ENCODE measurements at places on chromosomes 12 and 14.

DNA sequence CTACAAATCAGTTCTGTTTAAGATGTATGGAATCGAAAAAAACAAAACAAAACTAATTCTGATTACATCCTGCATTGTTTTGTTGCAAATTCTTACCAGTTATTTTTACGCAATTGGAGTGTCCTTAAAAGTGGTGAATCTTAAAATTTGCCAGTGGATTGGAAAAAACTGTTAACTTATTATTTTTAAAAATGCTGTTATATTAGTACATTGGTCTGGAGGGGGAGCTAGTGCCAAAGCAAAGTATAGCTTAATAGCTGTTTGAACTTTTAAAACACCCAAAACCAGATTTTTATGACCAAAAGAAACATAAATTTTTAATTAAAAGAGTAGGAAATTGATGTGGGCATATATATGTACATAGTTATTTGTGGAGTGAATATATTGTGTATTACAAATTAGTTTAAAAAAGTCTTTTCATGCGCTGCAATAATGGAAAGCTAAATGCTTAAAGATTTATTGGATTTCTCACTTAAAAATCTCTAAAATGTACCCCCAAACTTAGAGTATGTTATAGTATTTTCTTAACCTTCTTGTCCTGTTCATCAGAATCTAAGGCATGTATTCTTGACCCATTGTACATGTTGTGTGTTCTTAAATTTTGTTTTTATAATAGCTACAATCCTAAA lies 2.5 kb downstream of the FUT8 start:
- DNase-seq = peak; percentile 49

GRCh38 chr12:1692895-1693610 lies 2.2 kb downstream of the ADIPOR2 start:
- DNase-seq = peak; percentile 80

DNA sequence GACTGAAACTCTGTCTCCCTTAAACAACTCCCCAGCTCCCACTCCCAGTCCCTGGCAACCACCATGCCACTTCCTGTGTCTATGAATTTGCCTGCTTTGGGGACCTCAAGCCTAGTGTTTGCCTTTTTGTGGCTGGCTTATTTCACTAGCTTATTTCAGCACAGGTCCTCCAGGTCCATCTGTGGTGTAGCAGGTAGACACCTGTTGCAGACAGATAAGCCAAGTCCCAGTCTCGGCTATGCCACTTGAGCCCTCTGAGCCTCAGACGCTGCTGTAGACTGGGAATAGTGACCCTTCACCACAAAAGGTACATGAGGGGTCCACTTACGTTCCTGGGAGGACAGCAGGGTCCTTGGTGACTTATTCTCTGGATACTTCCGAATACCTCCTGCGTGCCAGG lies 24.4 kb upstream of the KLC1 start:
- DNase-seq = no peak

DNA sequence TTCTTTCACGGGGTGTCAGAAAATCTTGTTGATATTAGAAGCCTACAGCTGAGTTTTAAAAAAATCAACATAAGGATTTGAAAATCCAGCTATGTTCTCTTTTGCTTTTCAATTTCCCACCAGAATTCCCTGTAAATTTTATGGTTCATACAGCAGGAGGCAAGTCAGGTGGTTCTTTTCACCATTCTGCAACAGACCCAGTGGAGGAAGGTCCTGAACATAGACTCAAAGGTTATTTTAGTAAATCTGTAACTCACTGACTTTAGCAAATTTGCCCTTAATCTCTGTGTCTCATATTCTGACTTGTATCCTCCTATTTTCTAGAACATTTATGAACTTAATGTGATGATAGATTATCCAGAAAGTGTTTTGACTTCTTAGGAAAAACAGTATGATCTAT lies 235.4 kb upstream of the E2F7 start:
- DNase-seq = no peak

DNA sequence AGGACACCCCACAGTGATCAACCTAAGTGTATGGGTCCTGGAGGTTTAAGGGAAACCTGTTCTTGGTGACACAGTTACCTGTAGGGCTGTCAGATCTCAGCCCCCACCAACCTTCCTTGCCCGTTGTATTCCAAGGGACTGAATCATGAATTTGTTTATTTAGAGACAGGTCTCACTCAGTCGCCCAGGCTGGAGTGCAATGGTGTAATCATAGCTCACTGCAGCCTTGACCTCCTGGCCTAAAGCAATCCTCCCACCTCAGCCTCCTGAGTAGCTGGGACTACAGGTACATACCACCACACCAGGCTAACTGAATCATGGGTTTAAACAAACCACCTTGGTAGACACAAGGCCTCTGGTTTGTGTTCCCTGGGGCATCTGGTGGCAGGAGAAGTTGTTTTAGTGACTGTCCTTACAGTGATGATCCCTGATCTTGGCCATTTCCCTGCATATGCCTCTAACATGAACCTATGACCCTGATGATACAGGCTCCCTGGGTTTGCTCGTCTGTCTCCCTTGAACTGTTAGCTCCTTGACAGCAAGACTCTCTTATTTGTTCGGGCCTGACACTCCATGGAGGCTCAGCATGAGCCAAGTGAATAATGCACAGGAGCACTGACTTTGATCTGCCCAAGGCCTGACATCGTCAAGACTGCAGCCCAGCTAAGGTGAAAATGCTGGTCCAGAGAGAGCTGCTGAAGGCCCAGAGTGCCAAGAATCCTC lies 47.9 kb downstream of the PITPNM2 start:
- no peak for DNase-seq

- DNase-seq = peak; percentile 50
Measured at GRCh38 chr12:6635856-6636531, at the start of gene LPAR5. LPAR5 (minus strand) TSS chr12:6635959; CDS start chr12:6621248, 14,711 bp downstream.

- no peak for DNase-seq
Measured at GRCh38 chr14:52950410-52950897, 396 bp downstream of the FERMT2 start.

- DNase-seq = no peak
Measured at GRCh38 chr12:2904260-2904659, 13.6 kb downstream of the TULP3 start.

GRCh38 chr12:83121897-83122622 lies 435.4 kb downstream of the TMTC2 start:
- DNase-seq = no peak

GRCh38 chr12:113466454-113467141 lies 5.1 kb downstream of the LHX5 start:
- DNase-seq = no peak

- DNase-seq = no peak
Measured at GRCh38 chr14:72783741-72784140, 110.2 kb downstream of the DPF3 start.

DNA sequence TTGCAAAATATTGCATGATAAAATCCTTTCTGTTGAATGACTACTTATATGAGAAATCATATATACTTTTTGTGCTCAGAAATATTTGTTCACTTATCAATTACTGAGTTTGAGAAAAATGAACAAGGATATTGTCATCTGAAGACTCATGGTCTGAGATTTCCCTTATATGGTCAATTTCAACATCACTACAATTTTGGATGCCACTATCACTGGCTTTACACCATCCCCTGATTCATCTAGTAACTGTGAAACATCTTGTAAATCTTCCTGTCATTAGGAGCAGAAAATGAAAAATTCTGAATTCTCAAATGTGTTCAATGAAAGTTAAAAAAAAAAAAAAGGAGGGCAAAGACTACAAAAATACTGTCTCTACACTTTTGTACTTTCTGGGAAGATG lies 21.8 kb upstream of the GXYLT1 start:
- no peak for DNase-seq

- no peak for DNase-seq
Measured at GRCh38 chr12:94762259-94762942, 112.0 kb upstream of the TMCC3 start.

DNA sequence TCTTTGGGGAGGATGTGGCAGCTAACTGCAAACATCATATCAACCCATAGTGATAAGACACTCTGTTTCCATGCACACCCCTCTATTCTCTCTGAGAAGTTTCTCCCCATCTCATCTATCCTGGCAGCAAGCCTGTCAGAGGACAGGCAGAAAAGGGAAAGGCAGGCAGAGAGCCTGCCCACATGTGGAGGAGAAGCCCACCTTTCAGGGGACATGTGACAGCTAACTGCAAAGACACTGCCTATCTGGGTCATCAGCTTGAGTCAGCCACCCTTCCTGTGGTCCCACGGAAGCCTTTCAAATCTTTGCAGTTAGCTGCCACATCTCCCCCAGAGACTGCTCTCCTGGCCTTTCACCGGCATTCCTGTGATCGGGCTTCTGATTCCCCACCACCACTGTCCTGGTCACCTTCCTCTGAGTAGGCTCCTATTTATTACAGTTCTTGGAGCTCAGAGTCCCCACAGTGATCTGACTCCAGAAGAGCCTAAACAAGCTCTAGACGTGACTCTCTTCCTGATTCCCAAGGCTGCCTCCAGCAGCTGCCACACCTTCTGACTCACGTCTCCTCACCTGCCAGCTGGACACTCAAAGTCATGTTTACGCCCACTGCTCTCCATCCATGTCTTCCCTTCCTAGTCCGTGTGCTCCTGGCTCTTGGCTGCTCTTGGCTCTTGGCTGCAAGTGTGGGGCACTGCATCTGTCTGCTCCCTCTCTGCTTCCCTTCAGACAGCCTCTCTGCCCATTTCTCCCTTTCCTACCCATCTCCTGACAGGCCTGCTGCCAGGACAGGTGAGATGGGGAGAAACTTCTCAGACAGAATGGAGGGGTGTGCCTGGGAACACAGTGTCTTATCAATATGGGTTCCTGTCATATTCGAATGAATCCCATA lies 7.5 kb upstream of the KRT1 start:
- no peak for DNase-seq

GRCh38 chr12:128930606-128931005 lies 77.3 kb downstream of the GLT1D1 start:
- DNase-seq = no peak

DNA sequence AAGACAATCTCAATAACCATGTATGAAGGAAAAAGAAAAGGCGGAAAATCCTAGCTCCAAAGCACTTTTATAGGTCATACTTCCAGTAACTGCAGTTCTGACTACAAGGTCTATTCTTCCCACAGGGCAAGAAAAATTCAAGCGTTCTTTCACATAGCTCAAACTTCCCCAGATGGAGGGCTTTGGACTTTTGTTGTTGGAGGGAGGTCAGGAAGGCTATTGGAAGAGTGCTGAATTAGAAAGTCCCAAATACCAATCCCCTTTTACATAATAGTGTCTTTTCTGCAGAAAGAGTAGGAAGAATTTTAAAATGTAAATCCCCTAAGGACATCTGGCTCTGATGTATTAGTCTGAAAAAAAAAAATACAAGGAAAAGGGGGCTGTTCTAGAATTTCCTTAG lies 309.4 kb downstream of the MDGA2 start:
- no peak for DNase-seq

DNA sequence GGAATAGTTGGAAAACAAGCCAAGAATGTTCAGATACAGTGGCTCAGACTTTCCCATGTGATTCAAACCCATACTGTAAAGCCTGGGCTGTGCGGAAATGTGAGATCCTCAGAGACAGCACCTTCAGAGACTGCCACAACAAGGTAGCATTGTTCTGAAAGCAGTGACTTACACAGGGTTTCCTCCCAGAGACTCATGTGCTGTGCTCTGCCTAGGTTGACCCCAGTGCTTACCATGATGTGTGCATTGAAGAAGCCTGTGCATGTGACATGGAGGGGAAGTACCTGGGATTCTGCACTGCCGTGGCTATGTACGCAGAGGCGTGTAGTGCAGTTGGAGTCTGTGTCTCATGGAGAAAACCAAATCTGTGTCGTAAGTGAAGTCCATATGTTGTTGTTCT lies 219.4 kb downstream of the LRRK2 start:
- no peak for DNase-seq

GRCh38 chr12:10891937-10892336 lies 7.9 kb upstream of the PRH1 start:
- DNase-seq = no peak

- DNase-seq = no peak
Measured at GRCh38 chr14:64040044-64040443, 187.2 kb downstream of the SYNE2 start.

GRCh38 chr14:94054936-94055335 lies 26.1 kb downstream of the DDX24 start:
- no peak for DNase-seq

DNA sequence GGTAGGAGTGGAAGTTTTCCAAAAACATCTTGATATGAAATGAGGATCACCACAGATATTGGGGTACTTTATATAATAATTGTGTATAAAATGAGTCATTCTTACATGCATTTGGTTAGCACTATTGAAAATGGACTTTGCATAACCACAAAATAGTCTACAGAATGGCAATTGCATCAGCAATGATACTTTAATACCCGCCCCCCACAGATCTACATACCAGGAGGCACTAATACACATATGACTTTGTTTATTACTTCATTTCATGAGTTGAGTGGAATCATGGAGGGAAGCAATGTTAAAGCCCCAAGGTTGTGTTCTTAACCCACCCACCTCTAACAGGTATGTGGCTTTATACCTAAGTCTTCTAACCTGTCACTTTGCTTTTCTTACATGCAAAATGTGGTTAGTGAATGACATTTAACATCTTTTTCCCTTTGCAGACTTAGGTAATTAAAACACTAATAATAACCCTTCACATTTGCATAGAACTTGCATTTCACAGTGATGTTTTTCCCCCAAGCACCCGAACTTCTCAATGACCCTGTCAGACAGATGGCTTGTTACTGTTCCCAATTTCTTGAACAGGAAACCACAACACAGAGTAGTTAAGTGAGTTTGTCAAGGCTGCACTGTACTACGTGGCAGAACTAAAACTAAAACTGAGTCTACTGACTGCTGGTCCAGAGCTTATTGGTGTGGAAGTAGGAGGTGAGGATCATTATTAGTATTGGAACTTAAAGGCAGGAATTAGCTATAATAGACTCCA lies 101.9 kb downstream of the NPAS3 start:
- DNase-seq = peak; percentile 31

DNA sequence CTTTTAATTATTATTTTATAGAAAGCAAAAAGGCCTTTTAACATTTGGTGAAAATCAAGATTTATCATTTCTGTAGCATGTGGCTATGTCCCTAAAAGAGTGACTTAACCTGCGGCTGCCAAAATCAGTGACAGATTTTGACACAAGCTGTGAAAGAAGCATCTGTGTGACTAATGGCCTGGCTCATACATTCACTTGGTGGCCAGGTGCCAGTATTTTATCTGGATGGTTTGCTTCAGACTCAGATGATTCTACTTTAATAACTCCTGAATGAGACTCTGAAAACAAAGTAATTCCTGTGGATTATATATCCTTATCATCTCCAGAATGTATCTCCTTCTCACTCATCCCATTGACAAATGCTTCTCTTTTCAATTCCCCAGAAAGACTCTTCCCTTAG lies 103.0 kb downstream of the FSCB start:
- DNase-seq = no peak

GRCh38 chr14:37139710-37140109 lies 32.7 kb downstream of the SLC25A21 start:
- no peak for DNase-seq

GRCh38 chr12:42372154-42372791 lies 46.3 kb downstream of the PPHLN1 start:
- peak; percentile 85 for DNase-seq

DNA sequence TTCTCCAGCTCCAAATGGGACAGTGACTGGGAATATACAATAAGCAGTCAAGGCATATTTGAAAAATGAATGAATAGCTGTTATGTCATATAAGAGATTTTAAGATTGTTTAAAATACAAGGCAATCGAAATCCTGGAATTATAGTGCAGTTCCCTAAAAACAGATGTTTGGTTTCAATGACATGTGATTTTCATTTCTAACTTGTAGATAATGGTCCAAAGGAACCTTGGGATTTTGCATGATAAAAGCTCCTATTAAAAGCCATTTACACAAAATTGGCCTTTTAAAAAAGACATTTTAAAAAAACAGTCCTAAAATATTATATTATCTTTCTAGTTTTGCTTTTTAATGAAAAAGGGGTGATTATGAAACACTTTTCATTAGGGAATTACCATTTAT lies 905.1 kb downstream of the GALC start:
- DNase-seq = no peak
